Vagina (tissue), 2 donors: ENCODE measurements at places on chromosomes 13 and 19.

- no peak for DNase-seq
These were observed 9.4 kb downstream of the LCP1 start for GRCh38 chr13:46172531-46172991.

GRCh38 chr19:6616011-6616410 is 25.1 kb upstream of the CD70 start:
- no peak for DNase-seq

GRCh38 chr19:55546822-55547614 is 1.7 kb upstream of the SBK3 start:
- no peak for DNase-seq

GRCh38 chr13:73107481-73107880 is 48.7 kb downstream of the KLF5 start:
- no peak for DNase-seq

GRCh38 chr19:21472507-21472906 is 32.9 kb upstream of the ZNF429 start:
- DNase-seq, result no peak

DNA sequence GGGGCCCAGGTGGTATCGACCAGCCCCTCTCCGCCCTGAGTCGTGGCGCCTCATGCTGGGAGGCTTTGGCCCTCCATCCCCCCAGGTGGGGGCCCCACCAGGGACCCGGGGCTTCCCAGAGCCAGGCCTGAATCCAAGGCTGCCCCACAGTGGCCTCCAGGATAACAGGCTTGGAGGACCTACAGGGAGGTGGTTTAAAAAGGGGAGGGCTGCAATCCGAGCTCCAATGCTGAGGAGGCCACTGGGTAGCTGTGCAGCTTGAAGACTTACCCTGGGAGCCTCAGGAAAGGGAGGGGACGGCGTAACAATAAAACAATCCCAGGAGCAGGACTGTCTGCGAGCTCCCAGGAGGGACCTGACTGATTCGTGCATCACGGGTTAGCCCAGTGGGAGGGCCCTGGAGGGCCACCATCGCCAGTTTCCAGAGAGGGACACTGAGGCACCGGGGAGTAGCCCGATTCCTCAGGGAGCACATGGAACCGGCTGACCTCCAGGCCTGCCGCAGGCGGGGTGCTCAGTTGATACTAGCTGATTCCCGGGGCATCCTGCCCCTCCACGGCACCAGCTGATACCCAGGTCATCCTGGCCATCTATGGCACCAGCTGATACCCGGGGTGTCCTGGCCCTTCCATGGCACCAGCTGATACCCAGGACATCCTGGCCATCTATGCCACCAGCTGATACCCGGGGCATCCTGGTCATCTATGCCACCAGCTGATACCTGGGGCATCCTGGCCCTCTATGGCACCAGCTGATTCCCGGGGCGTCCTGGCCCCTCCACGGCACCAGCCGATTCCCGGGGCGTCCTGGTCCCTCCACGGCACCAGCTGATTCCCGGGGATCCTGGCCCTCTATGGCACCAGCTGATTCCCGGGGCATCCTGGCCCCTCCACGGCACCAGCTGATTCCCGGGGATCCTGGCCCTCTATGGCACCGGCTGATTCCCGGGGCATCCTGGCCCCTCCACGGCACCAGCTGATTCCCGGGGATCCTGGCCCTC is 3.7 kb upstream of the C2CD4C start:
- DNase-seq, result no peak

- DNase-seq, result no peak
These were observed 510.1 kb upstream of the NBEA start for GRCh38 chr13:34431827-34432581.

DNA sequence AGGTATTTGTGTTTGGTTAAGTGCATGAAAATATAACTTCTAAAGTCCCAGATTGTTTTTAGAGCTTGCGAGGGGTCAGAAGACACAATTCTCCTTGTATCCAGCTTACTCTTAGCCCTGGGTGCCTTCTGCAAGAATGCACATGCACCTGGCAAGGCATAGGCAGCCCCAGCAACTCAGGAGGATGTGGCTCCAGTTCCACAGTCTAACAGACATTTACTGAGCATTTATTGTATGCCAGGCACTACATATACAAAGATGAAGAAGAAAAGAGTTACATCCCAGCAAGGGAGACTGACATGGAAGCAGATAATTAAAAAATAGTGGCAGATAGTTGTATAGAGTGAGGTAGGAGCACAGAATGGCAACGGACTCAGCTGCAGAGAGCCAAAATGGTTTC is 101.1 kb upstream of the FRY start:
- no peak for DNase-seq

GRCh38 chr19:17841810-17842662 is 5.7 kb downstream of the JAK3 start:
- DNase-seq, result no peak

DNA sequence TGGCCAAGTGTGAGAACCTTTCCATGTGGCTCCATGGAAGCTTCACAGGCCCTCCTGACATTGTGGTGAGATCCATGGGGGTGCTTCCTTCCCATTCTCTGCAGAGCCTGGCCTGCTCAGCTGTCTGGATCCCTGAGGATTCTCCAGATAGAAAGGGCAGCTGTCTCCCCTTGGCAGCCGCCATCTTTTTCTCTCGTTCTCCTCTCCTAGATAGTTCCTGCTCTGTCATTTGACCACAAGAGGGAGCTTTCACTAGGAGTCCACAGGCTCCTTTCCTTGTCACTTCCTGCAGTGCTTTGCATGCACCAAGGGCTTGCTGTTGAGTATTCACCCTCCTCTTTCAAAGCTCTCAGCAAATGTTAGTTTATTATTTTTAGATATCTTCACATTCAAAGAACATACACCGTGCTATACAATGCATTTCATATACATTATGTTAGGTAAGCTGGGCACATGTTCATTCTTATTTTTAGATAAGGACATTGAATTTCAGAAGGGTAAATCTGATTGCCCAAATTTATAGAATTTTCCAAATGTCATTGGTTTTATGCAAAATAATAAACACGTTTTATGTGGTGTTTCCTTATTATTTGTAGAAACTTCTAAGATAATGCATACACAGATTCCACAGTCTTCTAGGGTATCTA is 133.2 kb downstream of the FRY start:
- DNase-seq, result no peak

- DNase-seq, result peak; percentile 95
These were observed 759 bp downstream of the PPP1R15A start for GRCh38 chr19:48872884-48873475.
